Activated naive CD4-positive, alpha-beta T cell treated with anti-CD3 and anti-CD28 coated beads, Interleukin-2, amount 50 U/mL, for 72 hours (primary cell): ENCODE measurements at places on chromosomes 7 and 10. TPM values are rescaled to one million over a fixed set of nuclear protein-coding genes. Genes with fewer than 3 reads are reported as not detected.

ASZ1 gene
- not detected for total RNA-seq

DNA sequence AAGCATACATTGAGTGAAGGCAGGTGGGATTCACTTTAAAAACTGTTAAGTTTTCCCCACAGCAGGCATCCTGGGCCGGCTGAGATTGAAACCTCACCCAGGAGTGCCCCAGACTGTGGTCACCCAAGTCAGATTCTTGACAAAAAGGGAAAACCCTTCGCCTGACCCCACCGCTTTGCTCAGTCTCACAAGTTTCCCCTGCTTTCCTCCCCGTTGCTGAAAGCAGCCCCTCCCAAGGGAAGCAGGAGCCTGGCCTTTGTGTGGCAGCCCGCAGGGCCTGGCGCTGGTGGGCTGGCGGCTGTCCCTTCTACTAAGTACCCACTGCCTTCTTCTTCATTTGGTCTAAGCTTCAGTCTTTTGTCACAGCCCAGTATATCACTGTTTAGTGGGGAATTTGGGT lies 16.0 kb downstream of the RNF32 start:
- DNase-seq = no peak

AZGP1 gene
- total RNA-seq = not detected

DNA sequence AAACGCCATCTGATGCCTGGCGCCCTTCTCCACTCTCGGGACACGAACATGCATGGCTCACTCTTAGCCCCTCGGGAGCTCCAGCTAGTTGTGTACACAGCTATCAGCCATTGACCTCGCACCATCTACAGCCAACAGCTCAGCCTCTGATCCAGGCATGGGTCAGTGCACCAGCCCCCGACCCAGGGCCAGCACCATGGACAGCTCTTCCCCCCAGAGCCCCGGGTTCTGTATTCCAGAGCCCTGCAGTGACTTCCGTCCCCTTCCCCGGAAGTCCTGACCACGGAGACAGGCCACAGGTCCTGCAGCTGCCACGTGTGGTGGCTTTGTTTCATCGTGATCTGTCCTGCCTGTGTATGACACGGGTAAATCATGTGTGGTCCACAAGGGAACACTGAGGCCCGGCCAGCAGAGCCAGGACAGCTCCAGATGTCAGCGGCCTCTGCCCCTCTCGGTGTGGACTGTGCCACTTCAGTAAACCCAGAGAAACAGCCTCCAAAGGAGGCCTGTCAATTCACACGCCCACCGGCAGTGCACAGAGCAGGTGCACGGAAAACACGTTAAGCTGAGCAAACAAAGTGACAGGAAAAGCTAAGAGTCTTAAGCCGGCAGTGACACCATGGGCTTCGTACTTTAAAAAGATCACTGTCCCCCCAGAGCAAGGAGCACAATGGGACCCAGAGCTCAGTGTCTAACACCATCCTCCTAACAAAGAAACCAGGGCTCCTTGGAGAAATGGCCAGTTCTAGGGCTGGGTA lies 13.0 kb downstream of the STK32C start:
- DNase-seq = no peak

DNA sequence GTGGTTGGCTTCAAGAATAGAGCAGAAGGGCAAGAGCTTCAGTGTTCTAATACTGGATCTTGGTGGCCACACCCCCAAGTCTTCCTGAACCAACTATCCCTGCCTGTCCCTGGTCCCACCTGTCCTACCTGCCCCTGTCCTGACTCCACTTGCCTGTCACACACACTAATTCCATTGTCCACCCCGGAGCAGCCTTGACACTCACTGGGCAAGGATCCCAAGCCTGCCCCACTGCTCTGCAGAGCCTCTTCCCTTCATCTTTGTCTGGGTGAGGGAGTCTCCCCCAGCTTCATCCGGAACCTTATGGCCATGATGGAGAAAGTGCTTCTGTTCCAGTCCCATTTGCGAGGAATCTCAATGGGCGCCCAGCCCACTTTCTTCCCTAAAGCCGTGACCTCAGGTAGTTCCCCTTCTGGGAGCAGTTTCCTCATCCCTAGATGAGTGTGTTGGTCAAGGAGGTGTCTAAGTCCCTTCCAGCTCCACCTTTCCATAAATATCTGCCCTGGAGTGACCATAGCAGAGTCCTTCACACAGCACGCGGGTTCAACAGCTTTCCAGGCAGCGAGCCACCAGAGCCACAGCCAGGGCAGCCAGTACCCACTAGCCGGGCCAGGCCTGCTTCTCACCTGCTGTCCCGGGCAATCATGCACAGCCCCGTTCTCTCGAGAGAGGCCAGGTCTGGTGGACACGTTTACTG lies 61.5 kb downstream of the VIPR2 start:
- peak; percentile 41 for DNase-seq

DNA sequence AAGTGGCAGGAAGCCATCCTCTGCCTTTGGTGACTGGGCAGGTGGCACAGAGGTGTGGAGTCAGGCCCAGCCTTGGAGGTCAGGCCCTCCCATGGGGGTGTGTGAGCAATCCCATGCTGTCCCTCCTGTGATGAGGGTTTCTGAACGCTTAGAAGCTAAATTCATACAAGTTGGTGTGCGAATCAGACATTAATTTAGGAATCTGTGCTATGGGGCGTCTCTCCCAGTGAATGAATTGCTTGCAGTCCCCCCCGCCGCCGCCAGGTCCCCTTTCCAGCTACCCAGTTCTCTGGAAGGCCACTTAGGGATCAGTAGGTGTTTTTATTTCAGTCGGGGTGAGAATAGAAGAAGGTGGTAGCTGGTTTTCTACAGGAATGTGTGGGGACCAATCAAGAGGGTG lies 37.5 kb downstream of the LRRC18 start:
- DNase-seq = no peak

GRCh38 chr10:103284170-103284569 lies 7.2 kb downstream of the INA start:
- DNase-seq = no peak

DNA sequence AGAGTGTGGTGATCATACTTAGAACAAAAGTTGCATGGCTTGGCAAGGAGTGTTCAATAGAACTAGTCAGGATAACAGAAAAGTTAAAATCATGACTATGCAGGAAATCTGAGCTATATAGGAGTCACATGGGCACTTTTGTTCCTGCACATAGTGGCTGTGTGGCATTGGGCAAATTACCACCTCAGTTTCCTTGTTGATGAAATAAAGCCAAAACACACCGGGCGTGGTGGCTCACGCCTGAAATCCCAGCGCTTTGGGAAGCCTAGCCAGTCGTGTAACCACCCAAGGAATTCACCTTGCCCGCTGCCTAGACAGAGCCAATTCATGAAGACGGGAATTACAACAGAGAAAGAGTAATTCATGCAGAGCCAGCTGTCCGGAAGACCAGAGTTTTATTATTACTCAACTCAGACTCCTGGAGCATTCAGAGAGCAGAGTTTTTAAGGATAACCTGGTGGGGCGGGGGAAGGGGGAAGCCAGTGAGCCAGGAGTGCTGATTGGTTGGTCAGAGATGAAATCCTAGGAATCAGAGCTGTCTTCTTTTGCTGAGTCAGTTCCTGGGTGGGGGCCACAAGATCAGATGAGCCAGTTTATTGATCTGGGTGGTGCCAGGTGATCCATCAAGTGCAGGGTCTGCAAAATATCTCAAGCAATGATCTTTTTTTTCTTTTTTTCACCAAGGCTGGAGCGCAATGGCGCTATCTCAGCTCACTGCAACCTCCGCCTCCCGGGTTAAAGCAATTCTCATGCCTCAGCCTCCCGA lies 6.4 kb upstream of the MKRN1 start:
- no peak for DNase-seq

GCK gene
- total RNA-seq = 1.2 TPM

HOXA3 gene
- total RNA-seq = not detected

- DNase-seq = no peak
Measured at GRCh38 chr7:131471250-131472004, 85.0 kb downstream of the PODXL start.

- DNase-seq = no peak
Measured at GRCh38 chr10:89086801-89087521, 96.4 kb downstream of the FAS start.

DNA sequence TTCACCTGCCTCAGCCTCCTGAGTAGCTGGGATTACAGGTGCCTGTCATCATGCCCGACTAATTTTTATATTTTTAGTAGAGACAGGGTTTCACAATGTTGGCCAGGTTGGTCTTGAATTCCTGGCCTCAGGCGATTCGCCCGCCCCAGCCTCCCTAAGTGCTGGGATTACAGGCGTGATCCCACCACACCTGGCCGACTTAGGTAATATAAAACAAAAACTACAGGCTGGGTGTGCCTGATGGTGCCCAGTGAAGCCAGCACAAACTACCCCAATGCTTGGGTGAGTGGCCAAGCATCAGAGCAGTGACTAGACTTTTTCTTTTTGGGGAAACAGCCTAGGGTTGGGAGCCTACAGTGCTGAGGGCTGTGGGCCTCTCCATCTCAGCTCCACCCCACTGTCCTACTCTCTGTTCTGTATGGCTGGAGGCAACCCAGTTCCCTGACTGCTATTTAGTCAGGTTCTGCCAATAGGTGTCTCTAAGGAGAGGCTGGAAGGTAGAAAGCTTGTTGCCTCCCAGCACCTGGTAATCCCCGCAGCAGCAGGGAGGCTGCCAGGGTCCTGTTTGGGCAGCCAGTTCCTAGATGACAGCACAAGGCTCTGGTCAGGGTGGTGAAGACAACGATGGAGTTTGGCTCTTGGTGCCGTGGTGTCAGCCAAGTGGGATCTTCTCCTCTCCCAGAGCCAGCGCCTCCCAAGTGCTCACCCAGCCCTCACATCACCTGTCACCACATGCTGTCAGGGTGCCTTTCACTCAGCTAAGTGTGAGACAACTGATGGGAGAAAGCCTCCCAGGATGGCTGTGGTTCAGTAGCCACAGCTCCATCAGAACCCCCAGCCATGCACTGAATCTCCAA lies 10.4 kb upstream of the NACAD start:
- DNase-seq = no peak

DNA sequence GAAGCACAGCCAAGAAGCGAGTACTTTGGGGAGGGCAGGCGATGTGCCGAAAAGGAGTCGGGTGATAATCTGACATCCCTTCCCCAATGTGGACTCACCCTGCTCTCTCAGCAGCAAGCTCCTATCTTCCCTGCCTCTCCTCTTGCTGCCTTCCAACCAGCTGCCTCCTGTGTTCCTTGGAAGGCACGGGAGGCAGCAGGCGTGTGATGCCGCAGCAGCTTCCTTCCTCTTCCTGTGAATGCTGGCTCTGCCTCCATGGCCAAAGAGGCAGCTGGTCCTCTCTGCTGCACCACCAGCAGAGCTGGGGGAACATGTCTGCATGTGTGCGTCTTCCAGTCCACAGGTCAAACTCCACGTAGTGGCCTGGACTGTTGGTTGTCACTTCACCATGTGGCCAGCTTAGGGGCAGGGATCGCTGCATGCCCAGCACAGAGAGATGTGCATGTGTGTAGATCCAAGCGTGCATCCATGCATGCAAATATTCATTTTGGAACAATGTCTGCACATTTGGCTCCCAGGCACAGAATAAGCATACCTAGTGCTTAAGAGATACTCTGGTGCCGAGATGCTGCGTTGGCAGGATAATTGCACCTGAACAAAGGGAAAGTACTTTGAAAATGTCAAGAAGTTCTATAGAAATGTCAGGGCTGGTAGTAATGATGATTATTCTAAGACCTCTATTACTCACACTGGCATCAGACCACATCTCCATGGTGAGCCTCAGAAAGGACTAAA lies 499.8 kb downstream of the PLXNA4 start:
- no peak for DNase-seq

GIMAP2 gene
- total RNA-seq = 47.8 TPM

DNA sequence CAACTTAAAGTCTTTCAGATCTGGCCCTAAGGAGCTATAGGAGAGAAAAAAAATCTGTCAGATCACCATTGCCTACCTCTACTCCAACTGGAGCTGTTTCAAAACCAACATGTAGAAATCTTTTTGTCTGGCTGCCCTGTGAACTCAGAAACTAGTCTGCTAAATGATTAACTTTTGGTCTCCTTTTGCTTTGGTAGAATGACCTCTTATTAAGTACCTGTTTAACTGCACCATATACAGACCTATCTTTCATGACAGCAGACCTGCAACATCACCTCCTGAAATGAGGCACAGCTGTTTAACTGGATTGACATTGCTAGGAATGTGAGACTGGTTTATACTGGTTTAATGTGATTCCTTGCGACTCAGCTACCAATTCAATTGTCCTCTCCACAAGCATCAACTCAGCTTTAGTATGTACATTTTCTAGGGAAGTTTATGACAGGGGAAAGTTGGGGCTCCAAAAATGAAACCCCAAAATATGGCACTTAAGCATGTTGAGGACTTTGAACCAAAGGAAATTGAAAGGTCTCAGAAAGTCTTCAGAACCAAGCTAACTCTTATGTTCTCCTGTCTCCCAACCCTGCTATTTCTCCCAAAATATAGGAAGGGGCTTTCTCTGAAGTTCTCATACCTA lies 1.8 kb downstream of the CYP3A43 start:
- no peak for DNase-seq

GRCh38 chr10:122201401-122201800 lies 69.7 kb upstream of the BTBD16 start:
- DNase-seq = no peak

TMUB1 gene
- 60.5 TPM for total RNA-seq

FXYD4 gene
- not detected for total RNA-seq

DNA sequence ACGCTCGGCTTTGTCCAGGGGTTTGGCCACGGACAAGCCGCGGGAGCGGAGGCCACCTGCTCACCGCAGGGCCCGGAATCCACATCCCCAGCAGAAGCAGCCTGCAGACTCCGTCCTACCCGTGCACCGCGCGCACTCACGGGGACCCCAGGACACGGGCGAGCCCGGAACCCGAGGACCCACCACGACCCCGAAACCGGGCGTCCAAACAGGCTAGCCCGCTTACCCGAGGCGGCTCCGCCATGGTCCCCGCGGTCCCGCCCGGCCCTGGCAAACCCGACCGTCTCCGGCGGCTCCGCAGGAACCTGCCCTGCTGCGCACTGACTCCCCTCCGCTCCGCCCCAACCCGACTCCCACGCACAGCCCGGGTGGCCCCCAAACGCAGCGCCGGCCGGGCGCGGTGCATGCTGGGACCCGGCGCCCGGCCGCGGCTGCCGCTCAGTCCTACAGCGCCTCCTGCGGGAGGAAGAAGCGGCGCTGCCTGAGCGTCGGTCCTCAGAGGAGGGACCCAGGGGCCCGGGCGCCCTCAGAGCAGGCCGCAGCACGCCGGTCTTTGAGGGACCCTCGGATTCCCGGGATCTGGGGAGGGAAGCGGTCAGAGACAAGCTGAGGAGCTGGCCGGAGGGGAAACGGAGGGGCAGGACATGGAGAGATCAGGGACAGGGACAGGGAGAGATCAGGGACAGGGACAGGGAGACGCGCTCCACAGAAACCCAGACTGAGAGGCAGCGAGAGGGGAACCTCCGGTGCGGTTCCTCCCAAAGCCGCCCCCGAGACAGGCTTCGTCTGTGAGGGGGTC lies at the start of gene ZNF786:
Gene ZNF786, minus strand, starts transcription at position 322 of the 799 bp plus-strand sequence. Its CDS starts 78 bp downstream, at position 244.
- peak; percentile 90 for DNase-seq

ELAPOR2 gene
- 2.3 TPM for total RNA-seq
